ENCODE measurements at places on chromosomes 11 and 22.

DNA sequence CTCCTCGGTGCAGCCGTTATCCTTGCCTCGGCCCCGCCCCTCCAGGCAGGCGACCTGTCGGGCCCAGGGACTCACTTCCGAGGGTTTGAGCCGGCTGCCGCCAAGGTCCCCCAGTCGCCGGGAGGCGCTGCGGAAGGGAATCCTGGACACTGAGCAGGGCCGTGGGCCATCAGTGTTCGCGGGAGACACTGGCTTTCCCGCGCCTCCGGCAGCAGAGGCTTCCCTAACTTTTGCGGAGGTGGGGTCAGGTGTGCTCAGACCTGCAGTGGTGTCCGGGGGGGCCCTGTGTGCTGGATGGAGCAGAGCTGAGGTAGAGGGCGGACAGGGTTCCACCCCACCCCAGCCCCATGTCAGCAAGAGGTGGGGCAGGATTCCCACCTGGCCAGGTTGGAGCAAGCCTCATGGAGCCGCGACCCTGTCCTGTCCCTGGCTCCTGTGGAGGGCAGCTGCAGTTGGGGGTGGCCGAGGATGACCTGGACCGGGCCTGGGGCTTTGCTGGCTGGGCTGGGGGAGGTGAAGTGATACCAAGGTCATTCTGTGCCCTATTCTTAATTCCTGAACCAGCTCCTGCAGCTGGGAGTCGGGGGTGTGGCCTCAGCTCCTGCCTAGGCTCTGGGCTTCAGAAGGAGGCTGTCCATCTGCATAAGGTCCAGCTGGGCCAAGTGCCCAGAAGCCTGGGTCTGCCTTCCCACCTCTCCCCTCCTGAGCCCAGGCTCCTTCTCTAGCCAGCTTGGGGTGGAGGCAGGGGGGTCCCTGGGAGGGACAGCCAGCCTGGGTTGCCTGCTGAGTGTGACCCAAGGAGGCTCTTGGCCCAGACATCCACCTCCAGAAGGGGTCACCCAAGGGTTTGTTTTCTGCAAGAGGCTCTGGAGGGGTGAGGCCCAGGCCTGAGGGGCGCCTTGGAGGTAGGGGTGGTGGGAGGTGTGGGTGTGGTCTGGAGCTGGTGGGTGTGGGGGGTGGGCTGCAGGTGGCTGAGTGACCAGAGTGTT is 8.4 kb downstream of the TSPAN4 start:
- DNase-seq: no peak

GRCh38 chr22:37627545-37627944 is 11.9 kb upstream of the SH3BP1 start:
- DNase-seq: no peak

GRCh38 chr22:42217019-42217751 is 53.3 kb downstream of the TCF20 start:
- DNase-seq: no peak

- peak; percentile 57 for DNase-seq
Measured at GRCh38 chr22:27879923-27880322, 39.1 kb downstream of the PITPNB start.

DNA sequence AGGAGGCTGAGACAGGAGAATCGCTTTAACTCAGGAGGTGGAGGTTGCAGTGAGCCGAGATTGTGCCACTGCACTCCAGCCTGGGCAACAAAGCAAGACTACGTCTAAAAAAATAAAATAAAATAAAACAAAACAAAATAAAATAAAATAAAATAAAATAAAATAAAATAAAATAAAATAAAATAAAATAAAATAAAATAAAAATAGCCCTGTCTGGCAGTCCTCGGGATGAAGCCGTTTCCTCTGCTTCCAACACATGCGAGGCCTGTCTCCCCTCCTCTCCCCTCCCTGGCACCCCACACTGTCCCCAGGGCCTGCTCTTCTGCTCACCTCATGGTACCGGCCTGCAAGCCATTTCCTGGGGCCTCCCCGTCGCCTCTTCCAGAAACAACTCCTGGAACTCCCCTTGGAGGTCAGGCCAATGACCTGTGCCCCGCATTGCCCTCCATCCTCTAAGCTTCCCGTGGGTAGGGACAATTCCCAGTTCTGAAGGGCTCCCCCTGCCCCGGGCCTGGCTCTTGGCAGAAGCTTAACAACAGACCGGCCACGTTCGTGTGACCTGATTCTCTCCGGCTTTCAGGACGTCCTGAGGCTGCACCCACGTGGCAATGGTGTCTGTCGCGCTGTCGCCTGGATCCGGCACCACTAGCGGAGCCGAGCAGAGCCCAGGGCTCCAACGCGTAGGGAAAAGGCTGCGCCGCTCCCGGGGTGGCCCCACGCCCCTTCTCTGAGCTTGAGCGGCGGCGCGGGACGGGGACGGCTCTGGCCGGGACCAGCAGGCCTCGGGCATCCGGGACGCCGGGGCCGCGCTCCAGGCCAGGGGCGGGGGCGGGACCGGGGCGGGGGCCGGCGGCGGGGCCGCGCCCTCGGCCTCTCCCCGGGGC is 456 bp upstream of the PARVB start:
- DNase-seq: peak; percentile 52

GRCh38 chr22:32661296-32661695 is 140.2 kb upstream of the TIMP3 start:
- peak; percentile 92 for DNase-seq

- no peak for DNase-seq
Measured at GRCh38 chr11:32105871-32106560, 15.1 kb downstream of the RCN1 start.

- no peak for DNase-seq
Measured at GRCh38 chr22:27602390-27602789, 199.2 kb downstream of the MN1 start.

GRCh38 chr11:21794306-21794705 is 398.6 kb upstream of the ANO5 start:
- DNase-seq: no peak
